ENCODE measurements at places on chromosomes 12 and 14. TPM values are rescaled to one million over a fixed set of nuclear protein-coding genes. Genes with fewer than 3 reads are reported as not detected.
A peak's percentile ranks its signal among the peaks of the same experiment; 100 is the strongest.

- no peak for DNase-seq
- H3K27ac ChIP-seq: peak overlapping the region; percentile 17
- no peaks in the 10 kb centered on the region for H3K27me3 ChIP-seq
- no peaks in the 10 kb centered on the region for H3K36me3 ChIP-seq
Observed at GRCh38 chr14:75141062-75141461, 14.2 kb upstream of the NEK9 start.

CD4 gene
- total RNA-seq: 11.0 TPM

GRCh38 chr12:120089105-120089504 is 27.4 kb downstream of the RAB35 start:
- H3K27me3 ChIP-seq: no peaks in the 10 kb centered on the region
- H3K27ac ChIP-seq: no peak overlapping the region
- H3K4me3 ChIP-seq: no peak overlapping the region
- H3K4me1 ChIP-seq: no peaks in the 10 kb centered on the region
- H3K36me3 ChIP-seq: no peaks in the 10 kb centered on the region

GRCh38 chr14:101947904-101948665 is 16.3 kb upstream of the DYNC1H1 start:
- H3K27ac ChIP-seq: peak overlapping the region; percentile 99
- DNase-seq: peak; percentile 100
- peak overlapping the region; percentile 93 for H3K4me3 ChIP-seq
- peaks cover 5% of the 10 kb centered on the region for H3K4me1 ChIP-seq

DNA sequence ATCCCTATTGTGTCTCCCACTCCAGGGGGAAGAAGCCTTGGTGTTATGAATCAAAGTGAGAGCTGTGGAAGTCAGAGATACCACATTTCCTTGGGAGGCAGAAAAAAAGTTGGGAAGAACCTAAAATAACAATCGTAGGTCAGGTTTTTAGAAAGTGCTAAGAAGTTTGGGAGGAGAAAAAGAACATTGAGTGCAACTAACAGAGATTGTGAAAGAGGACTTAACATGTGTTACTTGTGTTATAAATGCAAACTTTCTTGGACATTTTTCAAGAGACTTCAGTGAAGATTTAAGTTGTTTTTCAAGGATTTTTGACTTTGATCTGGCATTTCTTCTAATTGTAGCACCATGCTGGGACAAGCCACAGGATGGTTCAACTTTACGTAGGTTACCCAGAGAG is 7.8 kb upstream of the ERP27 start:
- no peak for DNase-seq
- no peaks in the 10 kb centered on the region for H3K4me1 ChIP-seq
- no peak overlapping the region for H3K4me3 ChIP-seq
- no peaks in the 10 kb centered on the region for H3K36me3 ChIP-seq
- peak overlapping the region; percentile 78 for H3K27ac ChIP-seq
- H3K27me3 ChIP-seq: no peaks in the 10 kb centered on the region

KRT6C gene
- not detected for total RNA-seq

GRCh38 chr12:27595231-27595642 is 71.2 kb downstream of the PPFIBP1 start:
- H3K27ac ChIP-seq: peak overlapping the region; percentile 80
- no peaks in the 10 kb centered on the region for H3K27me3 ChIP-seq
- H3K36me3 ChIP-seq: no peaks in the 10 kb centered on the region
- DNase-seq: peak; percentile 67
